ENCODE measurements at places on chromosomes 5 and 9.

DNA sequence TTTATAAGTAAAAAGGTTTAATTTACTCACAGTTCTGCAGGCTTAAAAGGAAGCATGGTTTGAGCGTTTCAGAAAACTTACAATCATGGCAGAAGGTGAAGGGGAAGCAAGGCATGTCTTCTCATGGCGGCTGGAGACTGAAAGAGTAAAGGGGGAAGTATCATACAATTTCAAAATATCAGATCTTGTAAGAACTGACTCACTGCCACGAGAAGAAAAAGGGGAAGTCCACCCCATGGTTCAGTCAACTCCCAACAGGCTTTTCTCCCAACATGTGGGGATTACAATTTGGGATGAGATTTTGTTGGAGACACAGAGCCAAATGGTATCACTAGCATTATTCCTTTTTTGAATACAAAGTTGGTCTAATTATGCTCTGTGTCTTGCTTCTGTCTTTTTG lies 627.9 kb upstream of the ST8SIA4 start:
- DNase-seq: no peak

DNA sequence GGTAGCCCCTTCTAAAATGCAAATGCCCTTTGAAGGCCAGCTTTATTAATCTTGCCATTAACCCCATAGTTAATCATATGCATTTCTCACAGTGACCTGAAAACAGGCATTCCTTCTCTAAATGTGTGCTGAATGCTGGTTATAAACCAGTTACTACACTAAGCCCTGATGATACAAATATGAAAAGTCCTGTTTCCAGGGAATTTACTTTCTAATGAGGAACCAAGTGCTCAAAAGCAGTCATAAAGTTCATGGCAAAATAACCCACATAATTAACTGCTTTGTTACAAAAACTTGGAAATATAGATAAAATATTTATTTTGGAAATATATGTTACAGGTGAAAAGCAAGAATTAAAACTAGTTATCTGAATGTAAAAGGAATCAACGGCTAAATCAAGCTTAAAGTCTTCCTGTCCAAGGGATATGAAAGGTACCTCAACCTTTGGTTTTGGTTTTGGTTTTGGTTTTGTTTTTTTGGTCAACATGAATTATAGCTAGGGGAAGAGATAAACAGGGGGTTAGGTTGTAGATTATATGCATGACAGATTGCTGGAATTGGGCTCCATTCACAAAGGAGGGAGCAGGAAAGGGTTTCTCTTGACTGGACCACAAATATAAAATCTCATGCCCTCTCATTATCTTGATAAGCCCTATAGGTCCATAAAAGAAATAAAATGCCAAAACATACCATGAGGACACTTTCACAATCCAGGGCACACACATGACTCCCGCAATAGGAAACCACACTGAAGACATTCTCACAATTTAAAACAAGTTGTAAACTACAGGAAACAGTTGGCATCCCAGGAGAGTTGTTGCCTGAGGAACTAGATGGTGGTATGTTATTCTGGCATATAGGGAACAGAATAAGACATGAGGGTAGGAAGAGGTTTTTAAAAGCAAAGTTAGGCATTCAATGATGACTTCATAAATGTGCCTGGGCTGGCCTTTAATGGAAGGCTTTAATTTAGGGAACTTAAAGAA lies 46.7 kb upstream of the MACIR start:
- DNase-seq: no peak

DNA sequence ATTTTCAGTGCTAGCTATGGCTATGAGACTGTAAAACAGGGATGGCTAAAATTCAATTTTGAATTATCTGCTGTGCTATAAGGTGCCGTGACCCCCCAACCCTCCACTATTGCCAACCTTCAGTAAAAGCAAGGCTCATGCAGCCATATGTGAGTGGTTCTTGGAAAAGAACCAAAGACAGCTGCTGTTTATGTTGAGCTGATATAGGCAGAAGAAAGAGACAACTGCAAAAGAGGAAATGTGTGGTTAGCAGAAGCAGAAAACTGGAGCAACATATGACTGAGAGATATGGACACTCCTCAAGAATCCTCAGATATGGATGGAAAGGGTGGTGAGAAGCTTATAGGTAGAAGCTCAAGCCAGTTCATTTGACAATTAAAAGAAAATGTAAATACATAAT lies 200.3 kb downstream of the TLE1 start:
- DNase-seq: no peak

DNA sequence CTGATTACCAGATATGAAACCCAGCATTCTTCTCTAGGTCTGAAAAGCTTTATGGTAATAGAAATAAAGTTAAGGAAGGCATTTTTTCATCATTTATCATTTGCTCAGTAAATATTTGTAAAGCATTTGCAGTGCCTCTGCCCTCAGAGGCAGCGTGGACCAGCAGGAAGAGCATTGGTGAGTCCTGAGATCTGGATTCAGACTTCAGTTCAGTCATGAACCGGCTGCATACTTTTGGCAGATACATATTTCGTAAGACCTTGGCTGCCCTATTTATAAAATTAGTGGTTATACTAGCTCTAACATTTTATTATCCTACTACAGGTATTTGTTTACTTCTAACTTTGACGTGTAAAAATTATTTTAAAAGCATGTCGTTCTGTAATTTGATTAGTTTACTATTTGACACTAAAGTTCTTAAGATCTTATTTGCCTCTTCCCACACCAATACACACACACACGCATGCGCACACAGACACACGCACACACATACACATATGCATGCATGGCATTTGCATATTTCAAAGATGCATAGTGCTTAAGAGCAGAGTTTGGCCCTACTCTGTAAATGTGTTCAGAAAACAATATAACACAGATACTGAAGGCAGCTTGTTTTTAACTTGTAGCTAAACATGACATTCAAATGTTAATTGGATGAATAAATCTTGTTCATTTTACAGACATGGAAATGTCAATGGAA lies 101.9 kb downstream of the RPS23 start:
- no peak for DNase-seq

- DNase-seq: no peak
These were observed 29.2 kb upstream of the ARHGEF28 start for GRCh38 chr5:73596705-73597328.

All from cardiac septum (tissue), 1 donor.